Muscle of leg (tissue), 16 donors: ENCODE measurements at places on chromosomes 3 and 15. TPM values are rescaled to one million over a fixed set of nuclear protein-coding genes. Genes with fewer than 3 reads are reported as not detected.
A peak's percentile ranks its signal among the peaks of the same experiment; 100 is the strongest.

- DNase-seq, result no peak
Measured at GRCh38 chr15:70342141-70342540, 244.4 kb upstream of the TLE3 start.

- DNase-seq, result no peak
Measured at GRCh38 chr3:36428445-36428844, 48.1 kb downstream of the STAC start.

- no peak for DNase-seq
Measured at GRCh38 chr3:38021196-38021595, 8.2 kb downstream of the PLCD1 start.

DNA sequence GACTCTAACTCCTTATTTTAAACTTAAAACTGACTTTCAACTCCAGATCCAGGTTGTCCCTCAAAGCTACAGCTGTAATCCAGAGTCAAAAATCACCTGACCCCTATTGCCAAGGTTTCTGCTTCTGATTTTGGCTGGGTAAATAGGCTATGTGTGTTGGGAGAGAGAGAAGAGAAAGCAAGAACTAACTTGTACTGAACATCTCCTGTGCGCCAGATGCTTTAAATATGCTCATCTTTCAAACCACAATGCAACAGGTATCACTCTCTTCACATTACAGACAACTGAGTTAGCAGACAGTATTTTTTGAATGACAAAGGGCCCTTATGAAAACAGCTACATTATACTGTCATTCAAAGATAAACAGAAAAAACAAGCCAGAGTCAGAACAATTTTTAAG, 7.0 kb downstream of the WWTR1 start:
- DNase-seq, result no peak

DNA sequence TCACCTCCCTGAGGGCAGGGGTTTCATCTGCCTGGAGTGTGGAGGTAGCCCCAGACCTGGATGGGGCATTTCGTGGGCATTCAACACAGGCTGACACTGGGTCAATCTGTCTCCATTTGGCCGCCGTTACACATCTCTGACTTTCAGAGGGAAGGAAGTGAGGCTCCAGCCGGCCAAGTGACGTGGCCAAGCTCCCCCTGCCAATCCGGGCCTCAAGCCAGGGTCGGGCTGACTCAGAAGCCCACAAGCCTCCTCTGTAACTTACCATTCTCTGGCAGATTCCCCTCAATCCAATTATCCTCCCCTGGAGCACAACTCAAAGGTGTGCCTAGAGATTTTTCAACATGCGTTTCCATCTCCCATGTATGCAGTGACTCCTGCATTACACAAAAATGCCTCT, 227.6 kb downstream of the KLF13 start:
- DNase-seq, result peak; percentile 46

- DNase-seq, result no peak
Measured at GRCh38 chr15:87703327-87704111, 553.0 kb downstream of the NTRK3 start.

- DNase-seq, result no peak
Measured at GRCh38 chr15:55235546-55236036, 38.9 kb upstream of the RSL24D1 start.

DNA sequence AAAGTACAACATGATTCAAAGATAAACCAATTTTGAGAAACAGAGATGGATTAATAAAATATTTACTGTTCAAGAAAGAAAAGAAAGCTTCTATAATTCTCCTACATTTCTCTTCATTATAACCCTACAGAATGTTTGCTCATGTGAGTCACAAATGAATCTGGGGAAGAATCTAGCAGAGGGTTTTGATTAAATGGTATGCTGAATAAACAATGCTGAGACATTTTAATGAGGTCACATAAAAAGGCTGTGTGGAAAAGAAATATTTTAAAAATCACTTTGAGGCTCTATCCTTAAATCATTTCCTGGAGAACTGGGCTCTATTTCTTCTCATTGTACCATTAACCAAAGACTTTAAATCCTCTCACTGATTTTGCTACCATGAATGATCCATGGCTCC, 727.7 kb downstream of the NTRK3 start:
- DNase-seq, result no peak

DNA sequence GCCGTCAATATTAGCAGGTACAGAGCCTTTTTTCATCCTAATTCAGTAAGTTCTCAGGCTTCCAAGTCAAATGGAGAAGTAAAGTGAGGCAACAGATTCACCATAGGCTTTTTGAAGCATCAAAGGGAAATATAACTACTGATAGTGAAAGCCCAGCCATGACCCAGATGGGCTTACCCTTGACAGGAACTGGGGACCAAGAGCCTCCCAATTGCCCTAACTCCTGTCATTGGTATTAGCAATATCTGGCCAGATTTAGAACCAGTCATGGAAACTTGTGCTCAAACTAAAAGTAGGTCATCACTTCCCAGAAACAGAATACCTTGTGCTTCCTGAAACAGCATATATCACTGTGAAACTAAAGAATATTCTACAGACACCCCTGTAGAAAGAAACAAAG, 33.0 kb downstream of the NME9 start:
- DNase-seq, result no peak

GRCh38 chr15:31970007-31970406, 60.3 kb upstream of the CHRNA7 start:
- no peak for DNase-seq

GRCh38 chr15:22947101-22948000, 32.8 kb downstream of the CYFIP1 start:
- no peak for DNase-seq

- DNase-seq, result no peak
Measured at GRCh38 chr3:81470524-81471278, 290.7 kb downstream of the GBE1 start.

DNA sequence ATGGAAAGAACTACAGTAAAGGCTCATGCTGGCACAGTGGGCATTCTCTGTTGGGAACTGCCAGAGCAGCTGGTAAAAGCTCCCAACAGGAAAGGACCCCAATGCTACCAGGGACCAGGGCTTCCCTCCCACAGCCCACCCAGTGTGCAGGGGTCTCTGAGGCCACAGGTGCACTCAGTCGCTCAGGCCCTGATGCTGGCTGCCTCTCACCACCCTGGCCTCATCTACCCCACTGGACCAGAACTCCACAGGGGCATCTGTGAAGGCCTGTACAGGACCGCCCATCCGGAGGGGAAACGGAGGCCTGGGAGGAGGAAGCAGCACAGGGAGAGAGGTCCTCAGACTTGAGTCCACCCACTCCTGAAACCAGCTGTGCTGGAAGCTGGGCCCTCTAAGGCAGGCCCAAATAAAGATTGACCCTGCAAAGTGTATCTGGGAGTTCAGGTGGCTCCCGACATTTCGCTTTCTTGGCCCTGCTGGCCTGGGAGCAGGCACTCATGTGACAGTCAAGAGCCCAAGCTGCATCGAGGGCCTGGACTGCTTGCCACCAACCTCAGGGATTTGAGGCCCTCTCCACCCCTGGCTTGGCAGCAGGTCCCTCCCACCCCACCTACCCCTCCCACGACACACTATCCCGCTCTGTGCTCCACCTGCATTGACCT, 12.7 kb downstream of the KLF15 start:
- DNase-seq, result no peak

- DNase-seq, result no peak
Measured at GRCh38 chr15:70109978-70110377, 12.3 kb upstream of the TLE3 start.

GRCh38 chr15:85770096-85771041, 24.4 kb downstream of the KLHL25 start:
- DNase-seq, result no peak

DNA sequence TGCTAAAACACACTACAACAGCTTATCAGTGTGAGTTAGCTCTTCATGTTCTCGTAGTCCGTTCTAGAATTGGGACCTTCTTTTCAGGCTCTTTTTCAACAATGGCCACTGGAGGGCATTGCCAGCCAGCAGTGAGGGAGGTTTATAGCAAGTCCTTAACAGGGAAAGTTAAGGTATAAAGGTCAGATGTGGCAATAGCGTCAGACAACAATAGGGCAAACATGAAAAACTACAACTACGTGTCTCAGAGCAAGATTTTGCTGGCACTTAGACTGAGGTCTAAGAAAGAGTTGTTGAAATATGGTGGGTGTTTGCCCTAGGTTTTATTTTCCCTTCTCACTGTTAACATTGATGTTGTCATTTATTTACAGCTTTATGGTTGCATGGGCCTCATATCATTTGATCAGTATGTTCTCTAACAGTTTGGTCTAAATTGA, 161.4 kb downstream of the GMNC start:
- DNase-seq, result no peak

Gene TP63
- 14.8 TPM for polyA plus RNA-seq

Gene ZIC4
- 4.7 TPM for polyA plus RNA-seq

Gene TMEM266
- polyA plus RNA-seq, result 0.47 TPM

Gene SNTN
- 0.35 TPM for polyA plus RNA-seq
